ENCODE measurements at places on chromosomes 3 and 15. TPM values are rescaled to one million over a fixed set of nuclear protein-coding genes. Genes with fewer than 3 reads are reported as not detected.

CXCR6 gene
- total RNA-seq = 49.7 TPM

DNA sequence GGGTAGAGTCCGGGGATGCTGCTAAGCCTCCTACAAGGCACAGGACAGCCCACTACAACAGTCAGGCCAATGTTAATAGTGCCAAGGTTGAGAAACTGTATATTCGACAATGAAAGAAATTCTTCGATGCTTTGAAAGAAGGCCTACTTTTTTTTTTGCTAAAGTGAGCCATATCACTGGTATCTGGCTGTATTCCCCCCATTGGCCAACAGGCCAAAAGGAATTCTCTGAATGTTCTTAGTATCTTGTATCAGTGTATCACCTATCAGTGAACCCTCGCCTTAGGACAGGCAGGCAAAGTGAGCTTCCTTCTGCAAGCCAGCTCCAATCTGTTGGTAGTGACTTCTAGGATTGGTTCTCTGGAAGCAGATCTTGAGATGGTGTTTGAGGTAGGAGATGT lies 74.2 kb downstream of the SNTN start:
- no peak overlapping the region for H3K27ac ChIP-seq
- no peaks in the 10 kb centered on the region for H3K27me3 ChIP-seq
- no peaks in the 10 kb centered on the region for H3K4me1 ChIP-seq
- H3K36me3 ChIP-seq = no peaks in the 10 kb centered on the region
- no peak for DNase-seq
- no peak overlapping the region for H3K4me3 ChIP-seq

DNA sequence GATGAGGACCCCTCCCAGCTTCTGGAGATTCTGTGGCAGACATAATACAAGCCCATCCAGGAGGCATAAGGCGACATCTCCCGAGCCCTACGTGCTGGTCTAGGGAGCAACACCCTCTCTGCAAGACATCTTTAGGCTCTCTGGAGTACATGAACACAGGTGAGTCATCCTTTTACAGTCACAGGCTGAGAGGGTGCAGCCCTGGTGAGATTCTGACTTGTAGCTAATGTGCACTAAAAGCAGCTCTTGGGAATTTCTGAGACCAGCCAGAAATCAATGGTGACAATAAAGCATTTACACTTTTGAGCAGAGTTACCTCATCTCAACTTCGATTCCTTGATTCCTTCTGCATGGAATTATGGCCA lies 131.1 kb downstream of the XXYLT1 start:
- H3K27ac ChIP-seq = no peak overlapping the region
- H3K4me3 ChIP-seq = no peak overlapping the region
- H3K27me3 ChIP-seq = no peaks in the 10 kb centered on the region
- H3K4me1 ChIP-seq = peaks cover 2% of the 10 kb centered on the region

LPP gene
- 23.6 TPM for total RNA-seq

NRROS gene
- 47.8 TPM for total RNA-seq

PIERCE2 gene
- total RNA-seq = not detected

PP2D1 gene
- total RNA-seq = not detected

DNA sequence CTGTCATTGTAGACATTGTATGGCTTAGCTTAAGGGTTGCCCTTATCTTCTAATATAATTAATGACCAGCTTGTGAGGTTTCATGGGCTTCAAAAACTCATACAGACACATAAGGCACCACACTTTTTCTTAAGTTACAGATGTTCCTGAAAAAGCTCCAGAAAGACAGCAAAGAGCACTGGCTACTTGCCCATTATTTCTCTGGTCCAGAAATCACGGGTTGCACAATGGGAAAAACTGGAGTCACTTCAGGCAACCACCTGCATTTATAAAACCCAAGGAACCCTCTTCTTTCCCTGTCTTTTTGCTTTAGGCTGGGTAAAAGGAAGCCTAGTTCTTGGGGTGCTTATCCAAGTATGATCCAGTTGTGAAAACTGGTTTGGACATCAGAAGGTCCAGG lies 2.3 kb upstream of the COL6A6 start:
- DNase-seq = no peak
- no peaks in the 10 kb centered on the region for H3K4me1 ChIP-seq
- no peaks in the 10 kb centered on the region for H3K36me3 ChIP-seq
- H3K4me3 ChIP-seq = no peak overlapping the region
- no peak overlapping the region for H3K27ac ChIP-seq
- H3K27me3 ChIP-seq = peaks cover 55% of the 10 kb centered on the region

- peaks cover 1% of the 10 kb centered on the region for H3K36me3 ChIP-seq
- no peaks in the 10 kb centered on the region for H3K4me1 ChIP-seq
- H3K4me3 ChIP-seq = no peak overlapping the region
- H3K27ac ChIP-seq = no peak overlapping the region
These were observed 360.9 kb downstream of the ZNF385D start for GRCh38 chr3:21390136-21390535.

DNA sequence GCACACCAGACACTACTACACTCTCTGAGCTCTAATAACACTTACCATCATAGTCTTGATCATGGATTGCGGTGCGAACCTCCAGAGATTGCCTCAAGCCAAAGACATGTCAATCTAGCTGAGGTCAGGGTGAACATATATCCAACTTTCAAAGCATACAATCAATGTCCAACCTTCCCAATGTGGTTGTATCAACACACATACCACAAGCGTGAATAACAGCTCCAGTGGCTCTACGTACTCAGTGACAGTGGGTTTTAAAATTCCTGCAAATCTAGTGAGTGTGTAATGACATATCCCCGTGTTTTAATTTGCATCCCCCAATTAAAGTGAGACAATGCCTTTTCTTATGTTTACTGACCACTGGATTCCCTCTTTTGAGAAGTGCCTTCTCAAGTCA lies 29.6 kb downstream of the SFMBT1 start:
- H3K27me3 ChIP-seq = no peaks in the 10 kb centered on the region
- no peak overlapping the region for H3K4me3 ChIP-seq
- peaks cover 14% of the 10 kb centered on the region for H3K4me1 ChIP-seq
- H3K27ac ChIP-seq = no peak overlapping the region
- H3K36me3 ChIP-seq = peaks cover 14% of the 10 kb centered on the region
